ENCODE measurements at places on chromosomes 12 and 14.

- DNase-seq: no peak
Measured at GRCh38 chr12:112627851-112628250, 163.7 kb upstream of the RPH3A start.

GRCh38 chr12:69321351-69321750 lies 26.8 kb upstream of the LYZ start:
- DNase-seq: no peak

DNA sequence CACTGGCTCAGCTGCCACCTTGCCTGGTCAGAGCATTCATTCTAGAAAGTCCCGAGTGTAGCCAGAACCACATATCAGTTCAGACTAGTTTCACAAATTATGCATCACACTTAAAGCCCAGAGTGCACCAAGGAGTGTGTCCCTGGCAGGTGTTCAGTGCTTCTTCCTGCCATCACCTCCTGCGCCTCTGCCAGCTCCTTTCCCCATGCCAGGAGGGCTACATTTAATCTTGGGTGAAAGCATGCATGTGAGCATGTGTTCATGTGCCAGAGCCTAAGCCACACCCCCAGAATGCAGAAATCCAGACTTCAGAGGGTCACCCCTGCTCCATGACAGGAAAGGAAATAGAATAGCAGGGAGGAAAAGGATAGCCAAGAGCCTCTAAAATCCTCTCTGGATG lies 381.6 kb downstream of the DPF3 start:
- no peak for DNase-seq

GRCh38 chr14:56212521-56212920 lies 94.3 kb downstream of the PELI2 start:
- DNase-seq: no peak

DNA sequence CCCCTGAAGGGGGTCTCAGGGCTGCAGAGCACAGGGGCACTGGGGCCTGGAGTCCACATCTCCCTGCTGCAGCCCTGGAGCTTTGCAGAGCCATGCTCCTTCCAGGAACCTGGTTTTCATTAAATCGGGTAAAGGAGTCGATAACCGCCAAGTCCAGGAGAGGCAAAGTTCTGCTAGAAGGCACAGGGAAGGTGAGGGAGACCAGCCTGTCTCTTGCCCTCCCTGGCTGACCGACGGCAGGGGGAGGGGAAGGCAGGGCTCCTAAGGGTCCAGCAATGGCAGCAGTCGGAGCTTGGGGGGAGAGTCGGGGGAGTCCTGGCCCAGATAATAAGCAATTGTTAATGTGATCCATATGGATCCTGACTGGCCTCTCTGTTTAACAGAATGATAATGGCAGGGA lies 3.0 kb downstream of the FIGNL2 start:
- DNase-seq: no peak

DNA sequence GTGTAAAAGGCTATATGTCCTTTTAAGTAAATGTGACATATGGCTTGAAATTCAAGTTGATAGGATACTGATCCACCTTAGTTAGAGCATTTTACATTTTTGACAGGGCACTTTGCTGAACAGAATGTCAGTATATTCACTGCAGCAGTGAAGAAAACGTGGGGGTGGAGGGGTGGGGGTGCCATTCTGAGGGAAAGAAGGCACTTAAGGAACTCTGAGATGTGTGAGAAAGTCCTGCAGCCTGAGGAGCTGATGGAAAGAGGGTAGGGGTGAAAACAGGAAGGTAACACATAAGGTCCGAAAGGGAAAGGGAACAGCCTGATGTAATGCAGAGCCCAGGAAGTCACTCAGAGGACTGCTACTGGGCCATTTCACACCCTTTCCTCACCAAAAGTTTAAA lies 265.5 kb upstream of the GRIP1 start:
- DNase-seq: no peak

GRCh38 chr12:54662026-54662425 lies 13.9 kb upstream of the DCD start:
- no peak for DNase-seq

GRCh38 chr12:94689002-94689645 lies 38.8 kb upstream of the TMCC3 start:
- no peak for DNase-seq

- no peak for DNase-seq
Measured at GRCh38 chr12:89261982-89262381, 90.3 kb downstream of the DUSP6 start.

- no peak for DNase-seq
Measured at GRCh38 chr14:89841851-89842250, 112.7 kb downstream of the EFCAB11 start.

DNA sequence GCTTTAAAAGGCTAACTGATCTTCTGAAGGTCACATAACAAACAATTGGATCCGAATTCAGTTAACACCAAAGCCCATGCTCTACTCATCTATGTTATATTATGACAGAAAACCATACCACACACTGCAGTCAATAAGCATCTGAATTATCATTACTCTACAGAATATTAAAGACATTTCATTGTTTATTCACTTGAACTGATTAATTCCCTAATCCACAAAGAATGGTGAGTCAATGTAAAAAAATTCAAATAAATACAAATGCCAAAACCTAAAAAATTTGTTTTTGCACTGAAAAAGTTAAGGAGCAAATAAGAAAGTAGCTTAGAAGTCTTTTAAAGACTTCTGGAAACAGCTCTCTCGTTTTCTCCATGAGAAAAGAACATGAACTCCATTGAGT lies 13.7 kb downstream of the NID2 start:
- no peak for DNase-seq

- DNase-seq: no peak
Measured at GRCh38 chr12:88202500-88202899, 60.4 kb downstream of the TMTC3 start.

DNA sequence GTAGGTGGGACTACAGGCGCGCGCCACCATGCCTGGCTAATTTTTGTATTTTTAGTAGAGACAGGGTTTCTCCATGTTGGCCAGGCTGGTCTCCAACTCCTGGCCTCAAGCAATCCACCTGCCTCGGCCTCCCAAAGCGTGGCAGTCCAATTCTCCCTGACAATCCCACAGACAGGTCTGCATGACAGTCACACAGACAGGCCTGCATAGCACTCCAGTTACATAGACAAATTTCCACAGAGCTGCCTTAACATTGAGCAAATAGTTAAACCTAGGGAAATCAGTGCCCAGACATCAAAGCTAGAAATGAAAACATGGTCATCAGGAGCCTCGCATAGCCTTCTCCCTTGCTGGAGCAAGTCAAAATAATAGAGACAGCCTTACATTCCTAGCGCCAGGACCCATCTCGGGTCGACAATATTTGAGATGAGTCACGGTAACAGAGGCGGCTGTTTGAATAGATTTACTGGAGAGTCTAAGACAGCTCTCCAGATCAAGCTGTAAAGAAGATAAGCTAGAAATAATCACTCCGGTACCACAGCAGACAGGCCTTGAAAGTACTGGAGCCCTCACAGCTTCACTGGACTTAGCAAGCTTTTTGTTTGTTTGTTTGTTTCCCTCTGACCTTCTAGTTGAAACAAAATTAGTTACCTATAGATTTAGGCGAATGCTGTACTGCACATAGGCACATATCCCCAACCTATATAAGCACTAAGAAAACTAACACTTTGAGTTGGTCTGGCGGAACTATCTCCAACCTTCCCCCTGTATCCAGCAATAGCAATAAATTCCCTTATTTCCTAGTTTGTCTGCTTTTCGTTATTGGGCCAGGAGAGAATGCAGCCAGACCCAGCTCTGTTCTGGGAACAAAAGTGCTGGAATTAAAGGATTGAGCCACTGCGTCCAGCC lies 23.8 kb upstream of the PYROXD1 start:
- no peak for DNase-seq

GRCh38 chr12:30323008-30323407 lies 372.7 kb downstream of the IPO8 start:
- no peak for DNase-seq

DNA sequence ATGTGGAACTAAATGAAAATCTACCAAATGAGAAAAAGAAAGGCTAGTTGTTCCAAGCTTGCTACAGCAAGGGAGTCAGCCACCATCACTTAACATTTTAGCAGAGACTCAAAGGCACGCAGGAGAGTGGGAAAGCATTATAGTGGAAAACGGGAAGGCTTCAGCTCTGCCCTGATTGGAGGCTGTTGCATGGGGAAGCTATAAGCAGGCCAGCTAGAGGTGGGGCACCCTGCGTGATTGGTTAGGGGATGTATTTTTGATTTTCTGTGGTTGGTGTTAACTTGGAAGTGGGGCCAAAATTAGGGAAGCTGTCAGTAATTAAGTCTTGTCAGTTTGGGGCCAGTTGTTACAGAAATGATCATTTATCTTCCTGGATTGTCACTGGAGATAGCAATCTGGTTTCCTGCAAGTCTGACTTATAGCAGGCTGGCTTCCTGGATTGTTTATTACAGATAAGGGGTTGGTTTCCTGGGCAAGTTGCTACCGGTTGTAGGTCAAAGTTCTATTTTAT lies 93.9 kb downstream of the FAR2 start:
- DNase-seq: no peak

GRCh38 chr14:74566174-74567141 lies 45.6 kb downstream of the LTBP2 start:
- no peak for DNase-seq

DNA sequence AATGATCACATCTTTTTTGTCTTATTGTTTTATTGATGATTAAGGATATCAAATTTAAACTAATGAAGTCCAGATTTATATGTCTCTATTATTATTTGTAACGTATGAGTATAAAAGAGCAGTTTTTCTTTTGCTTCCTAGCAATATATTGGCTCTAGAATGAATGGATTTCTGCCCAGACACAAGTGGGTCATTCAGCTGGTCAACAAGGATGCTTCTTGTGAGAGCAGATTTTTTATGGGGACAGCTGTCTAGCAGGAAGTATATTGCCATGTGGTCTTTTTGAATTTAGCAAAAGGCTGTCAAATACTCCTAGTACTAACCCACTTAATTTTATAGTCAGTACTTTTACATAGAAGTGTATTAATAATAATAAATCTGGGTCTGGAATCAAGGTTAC lies 1071.1 kb upstream of the FLRT2 start:
- DNase-seq: no peak

- DNase-seq: no peak
Measured at GRCh38 chr12:110010853-110011723, 11.9 kb downstream of the ANKRD13A start.

- no peak for DNase-seq
Measured at GRCh38 chr12:105048315-105048714, 35.9 kb downstream of the ALDH1L2 start.

GRCh38 chr14:59857328-59857727 lies 13.2 kb downstream of the RTN1 start:
- DNase-seq: no peak

GRCh38 chr12:4820971-4821370 lies 88.7 kb upstream of the KCNA1 start:
- no peak for DNase-seq

- no peak for DNase-seq
Measured at GRCh38 chr14:76329951-76330350, 46.0 kb upstream of the ESRRB start.

- no peak for DNase-seq
Measured at GRCh38 chr12:3418609-3419390, 72.2 kb upstream of the PRMT8 start.

DNA sequence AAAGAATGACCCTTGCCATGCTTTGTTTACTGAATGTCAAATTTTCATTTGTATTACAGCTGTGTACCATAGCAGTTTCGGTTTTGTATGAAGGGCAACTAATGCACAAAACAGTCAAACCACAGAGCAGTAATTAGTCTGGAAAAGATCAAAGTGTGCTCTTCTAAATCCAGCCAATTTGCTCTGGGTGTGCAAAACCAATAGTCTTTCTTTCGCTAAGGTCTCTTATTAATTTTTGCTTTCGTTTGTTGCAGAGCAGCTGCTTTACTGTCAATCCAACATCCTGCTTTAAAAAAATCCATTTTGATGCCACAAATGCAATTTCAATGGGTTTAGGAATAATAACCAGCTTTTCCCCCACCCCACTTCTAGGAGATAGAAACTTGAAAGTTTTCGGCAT lies 114.2 kb downstream of the BRMS1L start:
- no peak for DNase-seq

GRCh38 chr12:2625289-2625612 lies 169.5 kb upstream of the FKBP4 start:
- no peak for DNase-seq

DNA sequence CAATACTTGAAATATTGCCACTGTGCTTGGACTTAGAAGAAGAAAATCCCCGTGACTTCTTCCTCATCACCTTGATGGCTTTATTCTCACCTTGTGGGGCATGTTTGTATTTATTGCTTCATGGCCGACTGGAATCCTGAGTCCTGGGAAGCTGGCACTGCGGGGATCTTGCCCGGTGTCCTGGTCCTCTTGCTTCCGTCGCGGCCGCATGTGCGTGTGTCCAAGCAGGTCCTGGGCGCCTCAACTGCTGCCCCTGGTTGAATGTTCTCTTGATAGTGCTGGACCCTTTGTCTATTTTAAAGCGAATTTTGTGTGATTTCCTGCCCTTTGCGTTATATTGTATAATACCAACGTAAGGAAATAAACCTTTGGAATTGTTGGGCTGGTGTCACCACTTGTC lies 6.3 kb upstream of the PUS1 start:
- DNase-seq: no peak

GRCh38 chr14:104676130-104676693 lies 13.2 kb upstream of the INF2 start:
- DNase-seq: no peak

- no peak for DNase-seq
Measured at GRCh38 chr14:96660667-96661066, 136.5 kb upstream of the VRK1 start.

GRCh38 chr12:82363990-82364389 lies 5.7 kb downstream of the METTL25 start:
- no peak for DNase-seq

DNA sequence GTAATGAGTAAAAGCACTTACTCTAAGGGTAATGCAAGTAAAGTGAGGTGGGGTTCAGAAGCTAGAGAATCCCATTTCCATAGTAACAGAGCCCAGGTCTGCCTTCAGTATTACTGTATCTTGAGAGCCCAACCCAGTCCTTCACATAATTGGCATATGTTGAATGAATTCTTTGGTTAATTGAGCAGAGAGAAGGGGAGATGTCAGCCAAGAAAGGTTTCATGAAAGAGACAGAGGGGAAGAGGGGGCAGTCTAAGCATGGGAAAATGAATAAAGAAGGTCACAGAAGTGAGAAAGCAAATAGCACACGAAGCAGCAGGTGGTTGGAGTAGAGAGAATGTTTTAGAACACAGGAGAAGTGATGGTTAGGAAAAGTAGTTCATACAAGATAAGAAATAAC lies 371.1 kb downstream of the SEC23A start:
- no peak for DNase-seq

DNA sequence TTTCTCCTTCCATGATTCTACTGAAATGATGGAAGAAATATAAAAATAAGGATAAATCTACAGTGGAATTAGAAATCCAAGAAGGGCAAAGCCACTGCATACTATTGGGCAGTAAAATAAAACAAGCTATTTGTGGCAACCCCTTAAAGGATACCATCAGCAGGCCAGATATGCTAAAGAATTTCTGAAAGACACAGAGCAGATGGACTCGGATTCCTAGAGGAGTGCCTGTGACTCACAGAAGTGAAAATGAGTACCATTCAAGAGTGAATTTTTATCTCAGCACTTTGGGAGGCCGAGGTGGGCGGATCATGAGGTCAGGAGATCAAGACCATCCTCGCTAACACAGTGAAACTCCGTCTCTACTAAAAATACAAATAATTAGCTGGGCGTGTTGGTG lies 318.1 kb downstream of the LRIG3 start:
- no peak for DNase-seq

- no peak for DNase-seq
Measured at GRCh38 chr12:28096649-28097048, 93.6 kb upstream of the CCDC91 start.

Data from stimulated activated CD4-positive, alpha-beta T cell treated with anti-CD3 and anti-CD28 coated beads, Interleukin-4, amount 100 ng/mL, for 48 hours (primary cell).